ENCODE measurements at places on chromosomes 12 and 14.

GRCh38 chr12:25397001-25397400 is 146.3 kb upstream of the KRAS start:
- no peak overlapping the region for H3K27ac ChIP-seq
- no peaks in the 10 kb centered on the region for H3K4me1 ChIP-seq
- DNase-seq = no peak

DNA sequence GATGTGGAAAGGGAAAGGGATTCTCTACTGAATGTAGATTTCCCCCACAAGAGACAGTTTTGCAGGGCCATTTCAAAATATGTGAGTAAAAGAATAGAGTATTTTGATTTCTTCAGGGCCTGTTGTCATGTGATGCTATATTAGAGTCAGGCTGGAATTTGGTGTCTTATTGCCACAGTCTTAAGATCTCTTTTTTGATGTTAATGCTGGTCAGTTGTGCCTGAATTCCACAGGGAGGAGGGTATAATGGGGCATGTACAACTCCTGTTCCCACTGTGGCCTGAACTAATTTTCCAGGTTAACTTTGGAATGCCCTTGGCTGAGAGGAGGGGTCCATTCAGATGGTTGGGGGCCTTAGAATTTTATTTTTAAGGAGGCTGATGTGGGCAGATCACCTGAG is 111.0 kb upstream of the MAX start:
- peaks cover 40% of the 10 kb centered on the region for H3K4me1 ChIP-seq
- peaks cover 4% of the 10 kb centered on the region for H3K27me3 ChIP-seq
- no peak overlapping the region for H3K4me3 ChIP-seq
- peaks cover 3% of the 10 kb centered on the region for H3K36me3 ChIP-seq
- no peak overlapping the region for H3K27ac ChIP-seq

- H3K27ac ChIP-seq = no peak overlapping the region
- H3K4me1 ChIP-seq = no peaks in the 10 kb centered on the region
- no peak overlapping the region for H3K4me3 ChIP-seq
- no peaks in the 10 kb centered on the region for H3K27me3 ChIP-seq
- no peaks in the 10 kb centered on the region for H3K36me3 ChIP-seq
Measured at GRCh38 chr14:79354336-79354735, 857.0 kb downstream of the DIO2 start.

GRCh38 chr12:113136990-113137511 is 1.5 kb upstream of the RASAL1 start:
- no peak for DNase-seq
- H3K4me3 ChIP-seq = no peak overlapping the region
- H3K27me3 ChIP-seq = peaks cover 19% of the 10 kb centered on the region
- H3K4me1 ChIP-seq = peaks cover 20% of the 10 kb centered on the region

DNA sequence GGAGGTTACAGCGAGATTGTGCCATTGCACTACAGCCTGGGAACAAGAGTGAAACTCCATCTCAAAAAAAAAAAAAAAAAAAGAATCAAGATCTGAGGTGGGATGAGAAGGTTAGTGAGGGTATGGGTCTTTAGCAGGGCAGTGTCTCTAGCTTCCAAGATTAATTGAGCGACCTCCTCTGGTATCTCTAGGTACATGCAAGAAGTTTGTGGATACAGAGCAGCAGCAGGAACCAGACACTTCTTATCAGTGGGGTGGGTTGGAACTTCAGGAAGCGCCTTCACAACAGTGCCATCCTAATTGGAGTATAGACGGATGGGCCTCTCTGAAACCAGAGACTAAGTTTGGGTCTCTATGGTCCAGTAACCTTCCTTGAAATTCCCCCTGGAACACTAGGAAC is 51.9 kb upstream of the CISTR start:
- no peaks in the 10 kb centered on the region for H3K36me3 ChIP-seq
- H3K4me1 ChIP-seq = no peaks in the 10 kb centered on the region
- H3K27me3 ChIP-seq = peaks cover 54% of the 10 kb centered on the region

GRCh38 chr14:100124551-100125088 is 34.8 kb downstream of the DEGS2 start:
- DNase-seq = no peak
- no peak overlapping the region for H3K4me3 ChIP-seq
- peaks cover 18% of the 10 kb centered on the region for H3K36me3 ChIP-seq
- H3K27me3 ChIP-seq = no peaks in the 10 kb centered on the region
- H3K27ac ChIP-seq = peak overlapping the region; percentile 36

GRCh38 chr12:54258201-54258681 is 21.7 kb downstream of the CBX5 start:
- peak overlapping the region; percentile 41 for H3K4me3 ChIP-seq
- H3K27me3 ChIP-seq = no peaks in the 10 kb centered on the region
- H3K36me3 ChIP-seq = peaks cover 16% of the 10 kb centered on the region
- H3K4me1 ChIP-seq = peaks cover 22% of the 10 kb centered on the region

DNA sequence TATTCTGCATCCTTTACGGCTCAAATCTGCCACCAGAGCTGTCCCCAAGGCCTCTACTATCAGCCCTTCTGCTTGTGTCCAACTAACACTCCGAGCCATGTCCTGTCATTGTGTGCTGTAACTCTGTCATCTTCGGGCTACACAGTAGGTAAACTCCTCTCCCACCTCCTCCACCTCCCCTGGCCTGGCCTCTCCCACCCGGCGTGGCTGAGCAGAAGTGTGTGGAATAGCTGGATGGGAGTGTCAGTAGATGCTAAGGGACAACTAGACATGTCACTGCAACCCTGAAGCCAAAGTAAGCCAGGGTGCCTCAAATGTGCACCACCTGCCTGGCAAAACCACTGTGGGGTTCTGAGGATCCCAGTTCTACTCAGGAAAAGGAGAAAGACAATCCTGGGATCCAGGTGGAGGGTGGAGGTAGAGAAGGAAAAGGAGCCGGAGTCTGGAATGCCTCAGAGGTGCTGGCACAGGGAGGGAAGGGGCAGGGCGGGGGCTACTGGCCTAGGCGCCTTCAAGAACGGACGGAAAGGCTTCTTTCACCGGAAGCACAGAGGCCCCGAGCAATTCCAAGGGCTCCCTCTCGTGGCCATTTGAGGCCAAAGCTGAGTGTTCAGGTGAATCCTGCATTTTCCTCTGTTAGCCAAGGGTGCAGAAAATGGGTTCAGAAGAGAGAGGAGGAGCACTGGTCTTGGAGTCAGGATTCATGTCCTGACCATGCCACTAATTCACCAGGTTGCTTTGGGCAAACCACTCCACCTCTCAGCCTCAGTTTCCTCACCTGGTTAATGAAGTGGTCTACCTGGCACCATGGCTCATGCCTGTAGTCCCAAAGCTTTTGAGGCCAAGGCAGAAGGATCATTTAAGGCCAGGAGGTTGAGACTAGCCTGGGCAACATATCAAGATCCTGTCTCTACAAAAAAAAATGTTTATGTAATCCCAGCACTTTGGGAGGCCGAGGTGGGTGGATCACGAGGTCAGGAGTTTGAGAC is 20.5 kb upstream of the FAM181A start:
- no peaks in the 10 kb centered on the region for H3K4me1 ChIP-seq

GRCh38 chr12:83796531-83796930 is 1109.8 kb downstream of the TMTC2 start:
- H3K36me3 ChIP-seq = no peaks in the 10 kb centered on the region
- DNase-seq = no peak
- H3K27ac ChIP-seq = no peak overlapping the region
- H3K27me3 ChIP-seq = no peaks in the 10 kb centered on the region
- H3K4me1 ChIP-seq = no peaks in the 10 kb centered on the region
- H3K4me3 ChIP-seq = no peak overlapping the region
